ENCODE measurements at places on chromosomes 3 and 15. TPM values are rescaled to one million over a fixed set of nuclear protein-coding genes. Genes with fewer than 3 reads are reported as not detected.

DNA sequence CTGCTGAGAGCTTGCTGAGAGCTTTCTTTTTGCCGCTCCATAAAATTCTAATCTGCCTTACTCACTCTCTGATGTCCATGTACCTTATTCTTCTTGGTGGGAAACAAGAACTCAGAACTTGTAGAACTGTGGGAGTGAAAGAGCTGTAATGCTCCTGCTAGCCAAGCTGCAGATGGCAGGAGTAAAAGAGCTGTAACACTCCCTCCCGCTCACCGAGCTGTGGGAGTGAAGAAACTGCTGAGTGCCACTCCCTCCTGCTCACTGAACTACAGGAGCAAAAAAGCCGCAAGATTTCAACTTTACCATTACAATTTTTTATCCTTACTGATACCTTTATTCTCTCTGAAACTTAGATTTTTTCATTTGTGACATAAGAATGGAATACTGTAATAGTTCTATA, 199.1 kb downstream of the SI start:
- no peak for DNase-seq

GRCh38 chr3:16801698-16802097, 83.1 kb upstream of the PLCL2 start:
- no peak for DNase-seq

CD96 gene
- 1.4 TPM for polyA plus RNA-seq

DNA sequence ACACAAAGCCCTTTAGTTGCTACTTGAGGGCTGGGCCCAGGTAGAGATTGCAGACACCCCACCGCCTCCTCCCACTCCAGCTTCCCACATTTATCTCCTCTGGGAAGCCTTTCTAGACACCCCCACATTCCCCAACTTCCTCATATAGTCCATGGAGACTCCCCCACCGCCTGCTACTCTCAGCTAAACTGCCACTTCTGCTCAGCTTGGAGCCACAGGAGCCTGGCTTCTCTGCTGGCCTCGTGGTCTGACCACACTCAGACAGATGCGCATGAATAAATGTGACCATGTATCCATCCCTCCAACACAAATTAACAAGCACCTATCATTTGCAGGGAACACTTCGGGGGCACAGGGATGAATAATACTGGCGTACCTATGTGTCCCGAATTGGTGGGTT, 10.5 kb upstream of the ACSBG1 start:
- no peak for DNase-seq

DNA sequence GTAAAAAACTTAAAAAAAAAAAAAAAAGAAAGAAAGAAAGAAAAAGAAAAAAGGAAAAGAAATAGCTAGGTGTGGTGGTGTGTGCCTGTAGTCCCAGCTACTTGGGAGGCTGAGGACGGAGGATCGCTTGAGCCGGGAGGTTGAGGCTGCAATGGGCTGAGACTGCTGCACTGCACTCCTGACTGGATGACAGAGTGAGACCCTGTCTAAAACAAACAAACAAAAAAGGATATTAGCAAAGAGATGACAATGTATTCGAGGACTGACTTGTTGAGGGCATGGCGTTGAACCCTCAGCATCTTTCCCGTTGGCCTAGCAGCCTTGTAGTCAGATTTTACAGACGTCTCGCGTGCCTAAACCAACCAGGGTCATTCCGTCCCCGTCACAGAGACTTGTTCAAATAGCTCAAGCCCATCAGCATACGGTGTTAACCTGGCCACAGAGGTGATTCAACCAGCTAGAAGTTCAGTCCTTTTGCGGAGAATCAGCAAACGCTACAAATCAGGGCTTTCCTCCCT, 528 bp upstream of the NIT2 start:
- DNase-seq = peak; percentile 4

- no peak for DNase-seq
These were observed 11.1 kb downstream of the TLE3 start for GRCh38 chr15:70086636-70087035.

KLF15 gene
- 10.0 TPM for polyA plus RNA-seq

GRCh38 chr15:82830427-82831173, 21.2 kb downstream of the WHAMM start:
- no peak for DNase-seq

GATA2 gene
- 28.4 TPM for polyA plus RNA-seq

DNA sequence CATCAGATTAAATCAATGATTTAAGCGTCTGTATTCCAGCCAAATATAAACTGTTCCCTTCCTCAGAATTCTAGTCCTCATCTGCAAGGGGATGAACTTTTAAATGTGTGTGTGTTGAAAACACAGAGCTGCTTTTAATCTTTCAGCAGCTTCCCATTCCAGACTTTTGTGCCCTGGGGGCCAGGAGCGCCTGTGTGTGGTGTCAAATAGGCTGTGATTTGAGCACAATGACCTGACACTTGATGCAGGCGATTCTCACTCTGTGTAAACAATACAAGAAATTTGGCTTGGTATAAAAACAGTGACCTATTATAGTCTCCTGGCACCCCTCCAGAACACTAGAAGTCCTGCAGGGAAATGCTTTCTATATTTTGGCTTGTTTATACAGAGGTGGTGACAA, 274.6 kb upstream of the ROPN1 start:
- DNase-seq = no peak

EIF4E3 gene
- polyA plus RNA-seq = 11.7 TPM

COLQ gene
- polyA plus RNA-seq = 5.1 TPM

DNA sequence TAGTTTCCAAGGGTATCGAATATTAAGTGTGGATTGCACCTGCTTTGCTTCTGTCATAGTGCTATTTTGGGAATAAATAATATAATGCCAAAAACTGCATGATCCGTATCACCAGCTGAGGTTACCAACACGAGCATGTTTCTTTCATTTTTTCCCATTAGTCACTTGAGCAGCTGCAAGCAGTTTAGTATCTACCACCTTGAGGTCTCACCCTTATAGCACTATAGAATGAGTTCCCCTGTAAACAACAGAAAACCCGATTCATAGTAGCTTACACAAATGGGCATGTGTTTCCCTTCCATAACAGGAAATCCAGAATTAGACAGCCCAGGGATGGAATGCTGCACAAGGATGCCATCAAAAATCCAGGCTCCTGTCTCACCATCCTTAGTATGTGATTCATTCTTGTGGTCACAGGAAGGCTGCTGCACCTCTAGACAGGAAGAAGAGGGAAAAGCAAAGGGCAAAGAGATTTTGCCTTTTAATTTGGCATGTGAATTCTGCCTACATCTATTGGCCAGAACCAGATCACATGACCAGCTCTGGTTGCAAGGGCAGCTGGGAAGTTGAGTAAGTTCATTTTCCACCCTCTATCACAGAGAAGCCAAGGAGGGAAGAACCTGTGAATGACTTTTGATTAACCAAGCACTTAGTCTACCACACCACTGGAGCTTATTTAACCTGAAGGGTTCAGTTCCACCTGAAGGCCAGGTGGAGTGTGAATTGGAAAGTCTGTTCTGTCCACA, 91.3 kb upstream of the SLC25A36 start:
- no peak for DNase-seq

Measured in right renal cortex interstitium (tissue), 3 donors.